ENCODE measurements at places on chromosomes 5 and 9.
A peak's percentile ranks its signal among the peaks of the same experiment; 100 is the strongest.

DNA sequence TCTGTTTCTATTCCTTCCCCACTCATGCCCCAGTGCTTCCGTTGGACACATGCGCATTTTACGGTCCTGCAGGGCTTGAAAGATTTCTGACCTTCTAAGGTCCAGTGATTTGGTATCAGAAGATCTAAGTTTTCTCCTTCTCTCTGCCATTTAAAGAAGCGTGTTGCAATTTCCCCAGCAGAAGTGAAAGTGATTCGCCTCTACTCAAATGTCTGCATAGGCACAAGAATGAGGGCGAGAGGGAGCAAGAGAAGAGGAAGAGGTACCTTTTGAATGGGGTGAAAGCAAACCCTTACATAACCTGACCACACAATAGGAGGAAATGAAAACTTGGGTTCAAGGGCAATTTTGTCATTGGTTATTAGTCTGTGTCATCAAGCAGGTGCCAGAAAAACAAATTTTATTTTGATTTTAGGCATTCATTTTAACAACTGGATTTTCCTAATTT lies 31.7 kb upstream of the NR3C1 start:
- no peak for DNase-seq

GRCh38 chr5:179876610-179876952 lies 18.0 kb upstream of the MRNIP start:
- no peak for DNase-seq

DNA sequence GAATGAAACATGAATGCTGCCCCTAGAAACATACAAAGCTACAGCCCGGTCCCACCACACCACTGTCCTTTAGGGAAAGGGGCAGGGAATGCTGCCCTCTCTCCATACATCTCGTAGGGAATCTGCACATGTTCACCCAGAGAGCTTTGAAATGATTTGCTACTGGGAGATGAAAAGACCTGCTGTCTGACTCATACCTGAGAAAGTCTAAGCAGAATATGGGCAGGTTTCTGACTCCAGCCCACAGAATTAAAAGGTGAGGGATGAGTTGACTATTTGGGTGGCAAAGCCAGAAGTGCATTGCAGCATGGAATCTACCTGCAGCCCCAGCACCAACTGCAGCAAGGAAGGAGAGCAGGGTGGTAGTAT lies 297.9 kb downstream of the TLE1 start:
- DNase-seq: no peak

GRCh38 chr5:142900927-142901326 lies 130.8 kb downstream of the ARHGAP26 start:
- DNase-seq: no peak

DNA sequence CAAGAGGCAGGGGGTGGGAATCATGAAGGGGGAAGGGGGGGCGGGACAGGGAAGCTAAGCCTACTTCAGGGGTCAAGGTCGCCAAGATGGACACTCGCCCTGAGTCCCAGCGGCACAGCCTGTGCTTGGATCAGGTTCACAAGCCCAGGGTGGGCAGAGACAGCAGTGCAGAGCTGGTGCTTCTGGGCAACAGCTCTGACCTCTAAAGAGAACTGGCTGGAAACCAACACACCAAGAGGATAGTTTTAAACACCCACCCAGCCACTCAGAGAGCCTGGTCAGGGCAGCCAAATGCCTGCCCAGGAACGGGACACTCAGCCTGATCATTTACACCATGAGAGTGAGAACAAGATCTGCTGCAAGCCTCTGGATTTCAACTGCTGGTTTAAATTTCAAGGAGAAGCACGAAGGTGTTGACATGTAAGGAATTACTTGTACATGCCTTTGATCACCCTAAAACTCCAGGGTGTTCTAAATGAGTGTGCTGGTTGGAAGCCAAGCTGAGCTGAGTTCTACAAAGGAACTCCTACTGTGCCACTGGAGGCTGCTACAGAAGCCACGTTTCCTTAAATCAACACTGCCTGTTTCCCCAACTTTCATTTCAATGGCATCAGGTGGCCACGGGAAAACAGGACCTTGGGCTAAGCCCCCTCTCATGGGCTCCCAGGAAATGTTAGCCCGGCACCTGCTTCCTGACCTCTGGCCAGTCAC lies 91.5 kb downstream of the TTLL11 start:
- DNase-seq: no peak

GRCh38 chr9:132585954-132586829 lies 3.8 kb downstream of the BARHL1 start:
- no peak for DNase-seq

- DNase-seq: no peak
Measured at GRCh38 chr9:108019821-108020220, 530.3 kb upstream of the KLF4 start.

DNA sequence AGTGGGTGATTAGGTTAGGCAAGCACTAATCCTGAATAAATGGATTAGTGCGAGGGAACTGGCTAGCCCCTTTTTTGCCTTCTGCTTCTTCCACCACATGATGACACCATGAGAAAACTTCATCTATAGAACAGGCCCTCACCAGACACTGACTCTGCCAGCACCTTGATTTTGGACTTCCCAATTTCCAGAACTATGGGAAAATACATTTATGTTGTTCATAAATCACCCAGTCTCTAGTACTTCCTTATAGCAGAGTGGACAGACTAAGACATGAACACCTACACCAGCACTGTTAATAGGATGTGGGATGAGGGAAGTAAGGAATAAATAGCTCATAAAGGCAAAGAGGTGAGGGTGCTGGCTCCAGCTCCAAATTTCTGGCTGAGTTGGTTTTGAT lies 1.4 kb downstream of the ZNF622 start:
- no peak for DNase-seq

DNA sequence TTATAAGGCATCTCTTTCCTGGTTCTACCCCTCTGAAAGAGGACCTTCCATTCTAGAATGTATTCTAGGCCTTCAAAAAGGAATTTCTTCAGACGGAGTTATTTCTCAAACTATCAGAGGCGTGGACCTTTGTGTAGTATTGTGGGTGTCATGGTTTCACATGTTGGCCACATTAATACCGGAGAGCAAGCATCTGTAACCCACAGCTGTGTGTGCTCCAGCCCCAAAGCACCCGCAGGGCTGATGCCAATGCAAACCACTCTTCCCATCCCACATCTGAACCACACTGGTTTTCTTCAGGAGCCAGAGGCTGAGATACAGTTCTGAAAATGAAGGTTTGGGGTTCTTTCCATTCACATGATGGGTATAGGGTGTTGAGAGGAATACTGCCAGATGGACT lies 127.1 kb downstream of the BNC2 start:
- DNase-seq: no peak

- DNase-seq: no peak
Measured at GRCh38 chr5:62212648-62213047, 93.4 kb upstream of the KIF2A start.

DNA sequence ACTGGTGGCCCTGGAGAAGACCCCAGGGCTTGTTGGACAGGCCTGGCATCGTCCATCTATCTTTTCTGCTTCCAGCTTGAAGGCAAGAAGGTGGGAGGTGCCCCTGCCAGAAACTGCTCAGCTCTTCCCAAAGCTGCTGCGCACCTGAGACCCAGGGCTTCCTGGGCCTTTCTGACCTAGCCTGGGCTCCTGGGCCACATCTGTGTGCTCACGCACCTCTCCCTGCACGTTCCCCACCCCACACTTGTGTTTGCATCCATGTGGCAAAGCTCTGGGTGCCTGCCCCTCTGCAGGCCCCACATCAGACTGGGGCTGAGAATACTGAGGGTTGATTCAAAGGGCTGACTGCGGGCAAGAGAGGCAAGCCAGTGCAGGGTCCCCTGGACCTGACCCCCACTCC lies 63.4 kb downstream of the PFDN1 start:
- no peak for DNase-seq

DNA sequence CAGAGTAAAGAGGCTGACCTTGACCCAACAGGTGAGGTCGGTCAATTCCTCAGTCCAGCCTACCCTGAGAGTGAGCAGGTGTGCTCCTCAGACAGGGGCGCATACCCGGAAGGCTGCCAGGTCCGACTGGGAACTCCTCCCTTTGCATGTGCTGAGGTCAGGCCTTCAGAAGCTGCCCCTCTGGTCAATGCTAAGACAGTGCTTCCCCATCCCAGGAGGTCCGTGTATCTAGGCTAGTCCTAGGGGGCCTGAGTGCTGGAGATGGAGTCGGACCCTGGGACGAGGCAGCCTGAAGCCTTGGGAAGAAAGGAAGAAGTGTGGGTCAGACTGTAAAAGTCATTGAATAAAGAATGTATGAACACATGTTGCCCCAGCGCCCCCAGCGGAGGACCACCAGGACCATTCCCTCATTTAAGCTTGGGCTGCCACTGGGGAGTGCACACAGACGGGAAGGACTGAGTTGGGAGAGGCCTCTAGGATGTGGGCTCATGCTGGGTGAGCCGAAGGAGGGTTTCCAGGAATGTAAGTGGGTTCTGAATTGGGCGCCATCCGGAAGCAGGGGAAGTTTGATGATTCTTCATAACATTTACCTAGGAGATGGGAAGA lies 41.0 kb upstream of the GFPT2 start:
- no peak for DNase-seq

GRCh38 chr5:154168395-154168794 lies 22.1 kb upstream of the GALNT10 start:
- DNase-seq: no peak

DNA sequence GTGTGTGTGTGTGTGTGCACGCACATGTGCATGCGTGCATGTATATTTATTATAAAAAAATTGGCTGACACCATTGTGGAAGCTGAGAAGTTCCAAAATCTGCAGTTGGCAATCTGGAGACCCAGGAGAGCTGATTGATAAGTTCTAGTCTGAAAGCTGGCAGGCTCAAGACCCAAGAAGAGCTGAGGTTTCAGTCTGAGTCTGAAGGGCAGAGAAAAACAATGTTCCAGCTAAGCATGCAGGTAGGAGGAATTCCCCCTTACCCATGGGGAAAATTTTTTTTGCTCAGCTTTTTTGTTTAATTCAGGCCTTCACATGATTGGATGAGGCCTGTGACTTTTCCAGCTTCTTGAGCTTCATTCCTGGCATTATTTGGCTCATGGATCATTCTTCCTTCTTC lies 31.2 kb upstream of the ACTBL2 start:
- DNase-seq: no peak

DNA sequence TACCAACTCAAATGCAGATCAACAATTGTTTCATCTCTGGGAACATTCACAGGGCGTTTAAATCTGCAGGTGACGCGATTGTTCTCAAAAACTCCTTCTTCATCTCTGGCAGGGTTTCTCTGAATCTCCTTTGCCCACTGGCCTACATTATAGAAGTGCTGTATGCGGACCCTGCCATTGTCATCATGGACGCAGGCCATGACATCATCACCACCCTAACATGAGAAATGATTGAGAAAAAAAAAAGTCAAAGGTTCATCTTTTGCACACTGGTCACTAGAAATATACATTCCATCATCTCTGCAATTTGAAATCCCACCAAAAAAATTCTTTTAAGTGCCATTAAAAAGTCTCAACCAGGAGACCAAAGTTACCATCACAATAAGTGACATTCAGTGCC lies 21.6 kb upstream of the TMEM245 start:
- no peak for DNase-seq

- no peak for DNase-seq
Measured at GRCh38 chr9:93390953-93391515, 60.5 kb upstream of the FAM120A start.

- DNase-seq: no peak
Measured at GRCh38 chr9:27665136-27665535, 91.9 kb upstream of the C9orf72 start.

GRCh38 chr5:178293400-178293799 lies 60.8 kb upstream of the PHYKPL start:
- no peak for DNase-seq

DNA sequence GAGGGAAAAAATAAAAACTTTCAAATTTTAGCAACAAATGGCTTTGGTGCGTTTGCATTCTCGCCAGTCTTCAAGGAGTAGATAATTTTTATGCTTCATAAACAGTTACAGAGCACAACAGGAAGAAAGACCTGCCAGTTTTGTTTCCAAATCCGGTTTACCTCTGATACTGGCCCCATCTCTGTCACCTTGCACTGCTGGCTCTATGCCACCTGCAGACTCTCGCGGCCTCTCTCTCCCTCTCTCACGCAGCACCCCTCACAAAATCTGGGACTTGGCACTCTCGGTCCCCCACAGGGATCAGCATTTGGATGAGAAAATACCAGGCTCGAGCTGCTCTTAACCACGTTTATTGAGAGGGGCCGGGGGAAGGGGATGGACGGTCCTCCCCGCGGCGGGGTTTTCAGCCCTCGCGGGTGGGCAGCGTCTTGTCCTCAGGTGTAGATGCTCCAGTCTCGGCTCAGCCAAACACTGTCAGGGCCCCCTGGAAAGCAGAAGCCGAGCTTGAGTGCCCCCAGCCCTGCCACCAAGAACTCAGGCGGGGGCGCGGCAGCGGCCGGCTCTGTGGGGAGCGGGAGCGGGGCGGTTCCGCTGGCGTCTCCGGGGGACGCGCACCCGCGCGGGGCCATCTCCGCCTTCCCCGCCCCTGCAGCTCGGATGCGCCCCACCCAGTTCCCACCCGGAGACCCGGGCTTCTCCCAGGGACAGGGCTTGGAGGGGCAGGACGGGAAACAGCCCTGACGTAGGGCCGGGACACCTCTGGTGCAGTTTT lies 1.3 kb downstream of the SCGB3A1 start:
- DNase-seq: no peak

DNA sequence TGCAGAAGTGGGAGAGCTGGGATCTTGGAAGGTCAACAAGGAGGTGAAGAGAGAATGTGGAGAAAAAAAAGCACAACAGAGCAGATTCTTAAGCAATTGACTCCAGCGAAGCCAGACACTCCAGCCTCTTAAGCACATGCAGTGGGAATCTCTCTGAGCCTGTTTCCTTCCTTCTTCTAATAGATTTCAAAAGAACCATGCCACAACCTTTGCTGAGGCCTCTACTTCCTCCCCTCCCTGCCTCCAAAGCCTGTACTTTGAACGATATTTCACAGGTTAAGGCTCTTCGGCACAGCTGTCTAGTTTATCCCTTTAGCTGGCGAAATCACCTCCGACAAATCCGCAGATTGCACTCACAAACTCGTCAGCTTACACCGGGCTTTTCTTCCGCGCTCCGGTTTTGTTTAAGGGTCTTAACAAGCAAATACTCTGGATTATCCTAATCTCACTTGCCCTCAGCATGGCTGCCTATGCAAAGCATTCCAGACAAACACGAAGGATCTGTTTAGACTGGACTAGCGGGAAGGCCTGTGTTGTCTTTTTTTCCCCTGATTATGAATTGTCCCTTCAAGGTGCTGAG lies 211.6 kb upstream of the PANK3 start:
- no peak for DNase-seq

- DNase-seq: no peak
Measured at GRCh38 chr9:72933730-72934665, 18.9 kb downstream of the ALDH1A1 start.

GRCh38 chr9:18771011-18771410 lies 262.0 kb downstream of the SAXO1 start:
- peak; percentile 37 for DNase-seq

- DNase-seq: no peak
Measured at GRCh38 chr5:21895766-21896350, 957.3 kb downstream of the CDH12 start.

GRCh38 chr5:39270225-39270848 lies 51.0 kb upstream of the FYB1 start:
- no peak for DNase-seq

- DNase-seq: no peak
Measured at GRCh38 chr5:28403846-28404245, 1365.5 kb upstream of the CDH9 start.

- no peak for DNase-seq
Measured at GRCh38 chr5:28215091-28215490, 1176.7 kb upstream of the CDH9 start.

All from hindlimb muscle (tissue), 1 donor.